ENCODE measurements at places on chromosomes 4 and X.

DNA sequence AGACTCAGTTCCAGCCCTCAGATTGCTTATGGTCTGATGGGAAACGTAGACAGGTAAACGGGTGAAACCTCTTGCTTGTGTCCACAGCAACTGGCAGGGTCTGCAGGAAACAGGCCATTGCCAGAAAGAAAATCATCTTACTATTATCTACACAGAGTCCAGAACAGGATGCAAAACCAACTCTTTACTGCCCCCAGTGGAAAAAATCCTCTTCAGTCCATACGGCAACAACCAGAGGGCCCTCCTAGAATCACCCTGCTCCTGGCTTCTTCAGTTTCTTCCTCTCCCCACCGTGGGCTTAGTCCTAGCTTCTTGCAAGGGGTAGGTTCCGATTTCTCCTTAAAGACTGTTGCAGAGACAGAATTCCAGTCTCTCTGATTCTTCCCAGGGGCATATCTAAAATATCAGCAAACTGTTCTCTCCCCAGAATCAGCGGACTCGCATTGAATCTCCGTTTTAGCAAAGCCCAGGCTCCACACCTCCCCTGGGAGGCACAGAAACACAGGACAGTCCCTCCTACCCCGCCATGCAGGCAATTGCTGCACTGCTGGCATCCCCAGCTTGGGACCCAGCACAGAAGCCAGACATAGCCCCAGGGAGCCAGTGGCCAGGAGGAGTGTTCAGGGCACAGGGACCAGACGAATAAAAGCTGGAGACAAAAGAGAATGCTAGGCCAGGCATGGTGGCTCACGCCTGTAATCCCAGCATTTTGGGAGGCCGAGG is 41.0 kb upstream of the SH3RF1 start:
- peak; percentile 46 for DNase-seq

- DNase-seq = peak; percentile 44
Observed at GRCh38 chr4:182219411-182220056, 23.7 kb upstream of the TENM3 start.

DNA sequence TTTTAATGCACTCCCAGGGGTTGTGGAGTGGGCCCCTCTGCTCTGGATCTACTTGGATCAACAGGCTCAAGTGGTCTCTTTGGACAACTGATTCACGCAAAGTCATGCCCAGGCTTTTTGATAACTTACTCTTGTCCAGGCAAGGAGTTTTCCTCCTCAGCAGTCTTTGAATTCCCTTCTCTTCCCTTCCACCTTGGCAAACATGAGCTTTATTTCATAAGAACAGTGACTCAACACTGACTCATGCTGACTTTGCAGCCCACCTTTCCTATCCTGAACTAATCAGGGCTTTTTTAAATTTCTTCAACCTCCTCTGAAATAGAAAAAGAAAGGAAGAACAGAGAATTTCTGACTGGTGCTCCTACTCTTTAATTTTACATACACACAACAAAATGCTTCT is 132.1 kb upstream of the LDB2 start:
- no peak for DNase-seq

GRCh38 chr4:166044871-166045270 is 171.8 kb downstream of the TLL1 start:
- DNase-seq = no peak

- no peak for DNase-seq
Observed at GRCh38 chr4:156975686-156976085, 4.1 kb upstream of the PDGFC start.

GRCh38 chr4:76704133-76704881 is 193.6 kb downstream of the SOWAHB start:
- DNase-seq = no peak

- no peak for DNase-seq
Observed at GRCh38 chr4:70873216-70873615, 29.0 kb upstream of the MOB1B start.

DNA sequence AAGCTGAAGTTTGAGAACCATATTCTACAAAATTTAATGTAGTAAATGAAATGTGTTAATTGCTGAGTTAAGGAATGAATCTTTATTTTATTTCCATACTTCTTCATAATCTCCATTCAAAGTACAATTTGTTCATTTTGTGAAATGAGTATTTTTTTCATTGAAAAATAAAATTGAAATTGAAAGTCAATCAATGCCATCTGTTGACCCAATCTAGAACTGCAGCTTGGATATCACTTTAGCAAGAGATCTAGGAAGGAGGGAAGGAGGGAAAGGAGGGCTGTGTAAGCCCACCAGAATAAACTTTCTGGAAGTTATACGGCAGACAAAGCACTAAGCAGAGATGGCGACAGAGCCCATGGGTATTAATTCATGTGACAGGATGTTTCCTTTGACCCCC is 128.4 kb downstream of the ZMAT1 start:
- peak; percentile 7 for DNase-seq

DNA sequence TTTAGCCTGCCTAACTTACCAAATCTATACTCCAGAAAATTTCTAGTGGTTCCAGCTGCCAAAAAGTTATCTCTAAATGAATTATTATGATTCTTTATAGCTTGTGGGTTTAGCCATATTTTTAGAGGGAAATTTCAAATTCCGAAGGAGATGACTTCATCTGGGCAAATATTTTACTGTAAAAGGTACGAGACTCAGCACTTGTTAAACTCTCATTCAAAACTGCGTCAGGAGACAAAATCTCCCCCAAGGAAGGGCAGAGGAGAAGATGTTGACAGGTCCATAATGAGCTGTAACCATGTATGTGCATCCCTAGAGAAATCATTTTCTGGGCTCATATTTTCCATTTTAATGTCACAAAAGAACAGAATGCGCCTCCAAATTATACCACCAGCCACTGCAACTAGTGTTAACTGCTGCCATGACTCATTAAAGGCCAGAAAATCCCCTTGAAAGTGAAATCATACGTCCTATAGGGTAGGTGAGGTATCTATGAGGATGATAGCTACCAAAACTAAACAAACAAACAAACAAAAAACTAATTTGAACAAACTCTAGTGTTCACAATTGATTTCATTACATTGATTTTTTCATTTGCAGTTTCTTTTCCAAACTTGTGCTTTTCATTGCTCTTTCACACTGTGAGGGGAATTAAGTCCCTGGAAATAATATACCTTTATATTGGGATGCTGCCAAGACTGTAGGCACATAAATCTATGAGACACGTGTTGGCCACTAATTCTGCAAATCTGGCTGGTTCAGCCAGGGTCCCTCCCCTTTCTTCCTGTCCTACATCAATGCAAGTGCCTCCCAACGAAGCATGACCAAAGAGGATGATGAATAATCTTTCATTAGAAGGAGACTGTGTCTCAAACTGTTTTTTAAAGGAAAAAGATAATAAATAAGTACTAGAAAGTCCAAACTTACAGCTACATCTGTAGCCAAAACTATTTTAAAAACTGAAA is 85.8 kb downstream of the ARHGAP6 start:
- DNase-seq = no peak

- peak; percentile 79 for DNase-seq
Observed at GRCh38 chrX:20729416-20729815, 462.7 kb upstream of the RPS6KA3 start.

GRCh38 chrX:153828723-153829548 is 1.4 kb downstream of the PDZD4 start:
- DNase-seq = no peak

DNA sequence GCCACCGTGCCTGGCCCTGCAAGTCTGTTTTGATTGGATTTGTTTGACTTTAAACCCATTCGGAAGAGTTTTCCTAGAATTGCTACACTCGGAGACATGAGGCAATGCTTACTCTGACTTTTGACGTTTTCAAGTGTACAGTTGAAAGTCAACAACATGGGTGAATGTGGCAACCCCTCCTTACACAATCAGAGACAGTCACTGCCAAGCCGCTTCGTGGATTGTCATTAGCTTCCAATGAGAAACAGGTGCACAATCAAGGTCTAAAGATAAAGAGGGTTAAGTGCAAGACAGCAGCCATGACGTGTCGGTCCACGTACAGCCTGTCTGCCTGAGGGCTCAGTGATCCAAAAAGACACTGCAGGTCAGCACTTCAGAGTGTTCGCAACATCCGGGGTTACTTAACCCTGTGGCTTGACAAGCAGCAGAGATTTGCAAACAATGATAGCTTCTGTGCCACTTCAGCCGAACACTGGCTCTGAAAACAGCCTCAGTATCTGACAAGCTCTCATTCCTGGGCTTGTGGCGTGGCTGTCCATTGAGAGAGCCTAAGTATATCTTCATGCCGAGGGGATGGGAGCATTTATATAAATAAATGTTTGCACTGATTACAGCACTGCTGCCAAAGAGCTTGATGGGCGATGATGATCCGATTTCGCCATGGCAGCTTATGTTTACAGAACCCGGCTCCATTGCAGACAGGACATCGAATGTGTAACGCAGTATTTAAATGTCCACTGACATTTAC is 180.0 kb downstream of the DHRSX start:
- DNase-seq = peak; percentile 17

GRCh38 chr4:119580293-119580692 is 48.3 kb downstream of the PDE5A start:
- no peak for DNase-seq

- peak; percentile 89 for DNase-seq
Observed at GRCh38 chr4:106365613-106366012, 3.0 kb downstream of the GIMD1 start.

DNA sequence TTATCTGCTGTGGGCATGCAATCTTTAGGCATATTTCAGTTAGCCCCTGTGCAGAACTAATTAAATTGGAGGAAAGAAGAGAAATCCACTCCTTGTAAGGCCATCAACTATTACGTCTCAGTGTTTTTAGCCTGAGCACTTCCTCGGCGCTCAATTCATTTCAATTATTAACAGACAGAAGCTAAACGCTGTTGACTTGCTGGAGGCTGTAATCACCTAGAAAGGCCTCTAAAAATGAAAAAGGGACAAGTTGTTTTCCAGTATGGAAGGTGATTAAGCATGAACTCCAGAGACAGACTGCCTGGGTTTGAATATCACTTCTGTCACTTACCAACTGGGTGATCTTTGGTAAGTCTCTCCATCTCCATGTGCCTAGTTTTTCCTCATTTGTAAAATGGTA is 59.6 kb downstream of the LEF1 start:
- DNase-seq = no peak

GRCh38 chr4:1871471-1872021 is 353 bp downstream of the NSD2 start:
- no peak for DNase-seq

All from LHCN-M2 (cell line).